ENCODE measurements at places on chromosomes 5 and 9.

DNA sequence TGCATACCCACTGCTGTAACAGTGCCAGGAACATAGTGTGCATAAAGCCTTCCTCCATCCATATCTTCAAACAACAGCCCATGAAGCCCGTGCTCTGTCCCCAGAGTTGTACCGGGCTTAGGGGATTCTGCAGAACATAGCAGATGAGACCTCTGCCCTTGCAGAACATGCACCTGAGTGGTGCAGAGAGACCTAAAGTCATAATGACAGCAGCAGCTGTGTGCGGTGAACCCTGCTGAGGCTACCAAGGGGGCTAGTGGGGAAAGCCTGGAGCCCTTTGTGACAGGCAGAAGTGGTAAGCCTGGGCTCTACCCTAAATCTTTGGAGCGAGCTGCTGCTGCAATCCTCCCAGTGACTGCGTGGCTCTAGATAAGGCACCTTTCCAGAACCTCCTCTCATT lies 32.2 kb upstream of the BRD3 start:
- no peak for DNase-seq

- DNase-seq: no peak
These were observed 16.1 kb upstream of the IL13 start for GRCh38 chr5:132641841-132642240.

DNA sequence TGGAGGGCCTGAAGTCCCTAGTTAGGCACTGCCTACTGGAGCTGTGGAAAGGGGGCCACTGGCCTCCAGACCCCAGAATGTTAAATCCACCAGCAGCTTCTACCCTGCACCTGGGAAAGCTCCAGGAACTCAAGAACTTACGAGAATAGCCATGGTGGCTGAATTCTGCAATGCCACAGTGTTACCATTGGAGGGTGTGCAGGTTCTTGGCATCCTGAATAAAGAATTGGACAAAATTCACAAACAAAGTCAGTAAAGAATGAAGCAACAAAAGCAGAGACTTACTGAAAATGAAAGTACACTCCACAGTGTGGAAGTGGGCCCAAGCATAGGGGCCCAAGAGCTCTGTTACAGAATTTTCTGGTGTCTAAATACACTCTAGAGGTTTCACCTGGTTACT lies 107.0 kb downstream of the PRDM9 start:
- no peak for DNase-seq

DNA sequence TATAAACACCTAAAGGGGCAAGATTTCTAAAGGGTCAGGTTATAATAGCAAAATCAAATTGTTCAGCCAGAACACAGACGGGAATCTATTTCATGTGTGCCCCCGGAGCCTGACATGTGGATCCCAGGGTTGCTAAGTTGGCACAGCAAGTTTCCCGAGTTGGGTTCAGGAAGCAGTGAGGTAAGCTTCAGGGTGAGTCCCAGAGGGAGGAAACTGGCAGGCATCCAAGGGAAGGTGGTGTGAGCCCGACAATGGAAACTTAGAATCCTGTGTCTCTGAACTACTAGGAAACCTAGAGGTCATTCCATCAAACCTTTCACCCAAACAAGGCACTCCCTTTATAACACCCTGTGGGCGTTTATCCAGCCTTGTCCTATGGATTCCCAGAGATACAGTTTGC lies 98.4 kb downstream of the ADRB2 start:
- no peak for DNase-seq

GRCh38 chr5:32942225-32942989 lies 231.3 kb downstream of the NPR3 start:
- no peak for DNase-seq
